K562 (cell line): ENCODE measurements at places on chromosomes 7 and 10.

GRCh38 chr7:74525881-74526280 is 72.2 kb downstream of the GTF2IRD1 start:
- H3K27ac ChIP-seq: no peak overlapping the region
- no peak overlapping the region for H3K4me3 ChIP-seq
- peaks cover 6% of the 10 kb centered on the region; the same call in 1 of the 2 replicates for H3K4me1 ChIP-seq
- no peak for DNase-seq

GRCh38 chr7:77702968-77703472 is 6.8 kb downstream of the RSBN1L start:
- H3K27ac ChIP-seq: no peak overlapping the region
- DNase-seq: no peak
- peaks cover 24% of the 10 kb centered on the region; the same call in 2 of the 3 replicates for H3K36me3 ChIP-seq
- no peaks in the 10 kb centered on the region for H3K27me3 ChIP-seq
- H3K4me3 ChIP-seq: no peak overlapping the region

DNA sequence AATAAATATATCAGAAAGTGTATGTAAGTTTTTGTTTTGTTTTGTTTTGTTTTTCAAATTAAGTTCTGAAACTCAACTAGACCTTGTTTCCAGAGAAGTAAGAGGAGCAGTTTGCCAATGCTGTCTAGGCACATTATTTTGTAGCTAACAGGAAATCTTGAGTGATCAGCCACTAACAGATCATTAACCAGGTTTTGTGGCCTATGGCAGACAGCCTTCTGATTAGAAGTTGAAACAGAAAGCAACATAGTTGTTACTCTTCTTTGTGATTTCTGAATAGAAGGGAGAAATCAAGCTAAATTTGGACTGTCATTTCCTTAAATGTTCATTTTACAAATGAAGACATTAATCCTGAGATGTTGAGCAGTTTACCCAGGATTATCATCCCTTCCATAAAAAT is 142.6 kb downstream of the PLXDC2 start:
- no peak overlapping the region for H3K27ac ChIP-seq
- no peaks in the 10 kb centered on the region for H3K36me3 ChIP-seq
- DNase-seq: no peak
- no peaks in the 10 kb centered on the region for H3K4me1 ChIP-seq
- H3K27me3 ChIP-seq: no peaks in the 10 kb centered on the region

DNA sequence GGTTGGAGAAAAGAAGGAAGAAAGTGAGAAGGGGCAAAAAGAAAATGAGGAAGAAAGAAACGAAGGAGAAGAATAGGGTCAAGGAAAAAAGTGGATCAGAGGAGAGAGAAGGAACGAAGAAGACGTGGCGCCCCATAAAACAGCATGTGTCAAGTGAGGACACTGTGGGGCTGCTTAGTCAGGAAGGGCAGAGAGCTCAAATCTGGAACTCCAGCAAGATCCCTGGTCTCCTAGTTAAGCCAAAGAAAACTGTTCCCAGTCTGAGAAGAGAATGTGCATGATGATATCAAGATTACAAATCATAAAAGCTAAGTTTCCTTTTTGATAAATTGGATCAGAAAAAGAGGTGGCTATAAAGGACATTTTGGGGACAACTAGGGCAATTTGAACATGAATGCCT is 33.0 kb downstream of the CREB3L2 start:
- no peaks in the 10 kb centered on the region for H3K27me3 ChIP-seq
- peaks cover 28% of the 10 kb centered on the region for H3K4me1 ChIP-seq
- no peak for DNase-seq
